Kidney glomerular epithelial cell (primary cell): ENCODE measurements at places on chromosomes 4 and X.

DNA sequence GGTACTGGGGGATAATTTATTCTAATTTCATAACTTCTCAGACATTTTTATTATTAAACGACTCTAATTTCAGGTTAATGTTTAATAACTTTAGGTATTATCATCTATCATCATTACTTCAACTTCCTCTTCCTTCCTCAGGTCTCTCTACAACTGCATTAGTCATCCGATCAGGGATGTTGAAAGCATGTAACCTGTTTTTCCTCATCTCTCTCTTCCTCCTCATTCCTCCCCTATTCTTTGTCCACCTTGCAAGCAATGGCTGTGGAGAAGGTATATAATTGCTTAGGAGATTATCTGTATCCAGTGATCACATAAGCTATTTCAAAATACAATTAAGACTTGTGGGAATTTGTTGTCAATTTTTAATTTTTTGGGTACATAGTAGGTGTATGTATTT, 632.6 kb upstream of the DIAPH2 start:
- DNase-seq: no peak

DNA sequence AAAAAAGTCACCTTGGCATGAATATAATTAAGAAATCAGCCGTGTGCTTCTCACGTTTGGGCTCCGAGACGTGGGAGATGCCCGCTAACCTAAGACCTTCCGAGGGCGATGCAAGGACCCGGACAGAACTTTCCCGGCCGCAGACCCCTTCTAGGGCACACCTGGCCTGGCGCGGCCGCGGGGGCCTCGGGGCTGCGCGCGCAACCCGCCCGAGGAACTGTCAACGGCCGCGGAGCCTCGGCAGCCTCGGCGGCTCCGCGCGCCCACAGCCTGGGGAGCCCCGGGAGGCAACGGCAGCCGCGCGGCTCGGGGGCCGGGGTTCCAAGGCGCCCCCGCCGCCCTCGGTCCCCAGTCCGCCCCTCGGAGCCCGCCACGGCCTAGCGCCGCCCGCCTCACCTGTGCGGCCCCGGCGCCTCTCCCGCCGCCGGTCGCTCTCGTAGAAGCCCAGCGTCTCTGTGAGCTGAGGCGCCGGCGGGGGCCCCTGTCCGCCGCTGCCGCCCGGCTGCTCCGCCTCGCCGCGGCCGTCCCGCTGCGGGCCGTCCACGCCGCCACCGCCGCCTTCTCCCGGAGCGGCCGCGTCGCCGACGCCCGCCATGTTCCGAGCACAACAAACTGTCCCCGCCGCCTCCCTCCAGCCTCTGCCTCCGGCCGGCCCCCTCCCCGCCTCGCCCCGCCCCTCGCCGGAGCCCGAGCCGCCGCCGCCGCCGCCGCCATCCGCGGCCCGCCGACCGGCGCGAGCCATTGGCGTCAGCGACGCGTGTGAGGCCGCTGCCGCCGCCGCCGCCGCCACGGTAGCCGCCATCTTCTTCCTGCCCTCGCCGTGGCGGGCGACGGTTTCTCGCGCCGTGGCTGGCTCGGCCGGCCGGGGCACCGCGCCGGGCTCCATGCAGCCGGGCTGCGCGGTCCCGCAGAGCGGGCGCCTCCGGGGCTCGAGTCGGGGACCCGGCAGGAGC, at the start of gene TAPT1:
Gene TAPT1 (minus strand): TSS at position 609 of the 953 bp plus-strand sequence. CDS start 14 bp downstream, at position 595.
- DNase-seq: peak; percentile 21

GRCh38 chr4:106034751-106035150, 139.5 kb downstream of the NPNT start:
- DNase-seq: no peak

GRCh38 chrX:68697465-68698125, 50.1 kb downstream of the STARD8 start:
- DNase-seq: no peak

DNA sequence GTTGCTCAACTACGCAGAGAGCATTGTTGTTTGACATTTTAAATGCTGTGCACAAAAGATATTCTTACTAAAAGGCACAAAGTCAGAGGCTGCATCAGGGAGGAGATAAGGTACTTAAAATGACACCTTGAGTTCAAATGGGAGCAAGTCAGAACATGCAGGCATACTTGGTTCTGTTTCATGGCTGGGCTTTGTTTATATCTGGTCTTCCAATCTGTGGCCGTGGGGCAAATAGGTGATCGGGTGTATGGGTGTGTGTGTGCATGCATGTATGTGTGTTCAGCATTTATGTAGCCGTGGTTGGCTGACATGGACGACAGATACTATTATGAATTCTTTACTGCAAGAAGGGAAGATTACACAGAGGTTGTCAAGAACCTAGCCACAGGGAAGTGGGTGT, 106.1 kb downstream of the RASL11B start:
- no peak for DNase-seq
